ENCODE measurements at places on chromosomes 7 and 10.

DNA sequence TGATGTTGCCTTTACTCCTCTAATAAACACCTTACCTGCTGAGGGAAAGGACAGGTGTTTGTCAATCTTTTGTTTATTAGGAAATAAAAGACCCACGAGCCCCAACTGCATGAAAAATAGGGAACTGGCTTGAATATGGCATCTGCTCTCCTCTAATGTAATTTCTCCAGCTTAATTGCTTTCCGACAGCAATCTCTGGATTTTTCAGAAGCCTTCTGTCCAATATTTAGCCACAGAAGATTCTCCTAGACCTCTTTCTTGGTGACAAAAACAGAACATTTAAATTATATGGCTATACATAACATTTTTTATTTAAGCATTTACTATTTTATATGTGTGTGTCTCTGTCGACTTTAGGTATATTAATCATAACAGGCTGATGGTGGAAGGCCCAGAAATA, 317.4 kb upstream of the ADARB2 start:
- no peak for DNase-seq

- DNase-seq: peak; percentile 81
Measured at GRCh38 chr7:140696024-140696679, 356 bp upstream of the NDUFB2 start.

DNA sequence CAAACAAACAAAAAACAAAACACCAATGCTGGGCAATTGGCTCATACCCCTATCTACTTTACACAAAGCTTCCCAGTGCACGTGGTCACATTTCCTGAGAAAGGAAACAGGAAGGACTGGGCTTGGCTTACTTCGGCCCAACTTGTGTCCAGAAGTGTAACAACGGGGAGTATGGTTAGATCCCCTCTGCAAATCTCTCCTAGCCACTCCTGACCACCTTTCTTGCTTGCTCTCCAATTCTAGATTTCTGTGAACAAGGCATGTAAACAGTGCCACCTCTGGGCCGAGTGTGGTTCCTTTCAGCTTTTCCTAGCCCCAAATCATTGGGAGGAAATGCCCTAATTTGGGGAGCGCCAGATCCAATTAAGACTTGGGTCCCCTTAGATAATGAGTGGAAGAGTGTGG, 21.0 kb upstream of the FRAT2 start:
- no peak for DNase-seq

GRCh38 chr10:24168258-24169170, 40.4 kb upstream of the KIAA1217 start:
- DNase-seq: no peak

GRCh38 chr7:30908681-30909080, 3.0 kb upstream of the AQP1 start:
- DNase-seq: no peak

GRCh38 chr7:110521357-110521911, 569.5 kb upstream of the LRRN3 start:
- DNase-seq: no peak

- DNase-seq: no peak
Measured at GRCh38 chr7:50832744-50833143, 50.0 kb upstream of the GRB10 start.

DNA sequence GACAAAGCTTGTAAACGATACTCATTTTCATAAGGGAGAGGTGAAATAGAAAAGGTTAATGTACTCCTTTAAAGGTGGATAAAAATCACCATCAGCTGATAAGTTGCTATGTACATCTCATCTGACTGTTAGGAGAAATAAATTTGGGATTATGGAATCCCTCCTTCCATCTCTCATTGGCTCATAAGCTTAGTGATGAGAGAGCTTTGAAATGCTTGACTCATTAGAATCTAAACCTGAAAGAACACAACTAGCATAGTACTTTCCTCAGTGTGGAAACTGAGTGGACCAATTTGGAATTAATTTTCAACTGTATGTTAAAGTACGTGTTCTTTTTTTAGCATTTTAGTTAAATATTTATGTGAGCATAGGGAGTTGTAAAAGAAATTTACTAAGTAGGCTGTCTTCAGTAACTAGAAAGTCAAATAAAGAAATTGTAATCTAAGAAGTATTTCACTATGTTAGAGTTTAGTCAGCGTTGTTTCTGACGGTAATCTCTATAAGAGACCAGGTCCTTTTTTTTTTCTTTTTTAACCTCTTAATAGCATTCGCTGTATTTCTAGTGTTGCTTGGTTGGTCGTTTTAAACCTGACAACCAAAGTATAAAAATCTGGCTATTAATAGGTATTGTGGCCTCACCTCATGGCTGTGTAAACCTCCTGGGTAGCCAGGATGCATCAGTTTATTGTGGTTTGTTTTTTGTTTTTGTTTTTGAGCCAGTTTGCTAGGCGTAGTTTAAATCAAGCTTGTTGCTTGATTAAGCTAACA, 34.4 kb downstream of the FHIP2A start:
- no peak for DNase-seq

DNA sequence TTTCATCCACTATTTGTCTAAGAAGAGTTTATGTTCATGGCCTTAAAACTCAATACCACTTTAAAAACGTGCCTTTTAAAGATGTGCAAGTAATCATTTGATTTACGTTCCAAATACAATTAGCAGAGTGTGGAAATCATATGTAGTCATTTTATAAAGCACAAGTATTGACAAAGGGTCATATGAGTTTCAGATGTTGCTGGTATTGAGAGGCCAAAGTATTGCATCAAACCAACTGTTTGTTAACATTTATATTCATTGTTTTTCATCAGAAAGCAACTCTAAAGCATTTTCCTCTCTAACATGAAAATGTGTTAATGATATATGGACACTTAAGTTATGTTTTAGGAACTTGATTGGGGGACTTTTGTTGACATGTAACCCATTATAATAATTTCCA, 11.5 kb upstream of the TSGA13 start:
- DNase-seq: no peak

GRCh38 chr10:8047452-8048280, 6.8 kb upstream of the GATA3 start:
- DNase-seq: no peak

GRCh38 chr10:33155720-33156638, 178.5 kb downstream of the NRP1 start:
- DNase-seq: no peak

DNA sequence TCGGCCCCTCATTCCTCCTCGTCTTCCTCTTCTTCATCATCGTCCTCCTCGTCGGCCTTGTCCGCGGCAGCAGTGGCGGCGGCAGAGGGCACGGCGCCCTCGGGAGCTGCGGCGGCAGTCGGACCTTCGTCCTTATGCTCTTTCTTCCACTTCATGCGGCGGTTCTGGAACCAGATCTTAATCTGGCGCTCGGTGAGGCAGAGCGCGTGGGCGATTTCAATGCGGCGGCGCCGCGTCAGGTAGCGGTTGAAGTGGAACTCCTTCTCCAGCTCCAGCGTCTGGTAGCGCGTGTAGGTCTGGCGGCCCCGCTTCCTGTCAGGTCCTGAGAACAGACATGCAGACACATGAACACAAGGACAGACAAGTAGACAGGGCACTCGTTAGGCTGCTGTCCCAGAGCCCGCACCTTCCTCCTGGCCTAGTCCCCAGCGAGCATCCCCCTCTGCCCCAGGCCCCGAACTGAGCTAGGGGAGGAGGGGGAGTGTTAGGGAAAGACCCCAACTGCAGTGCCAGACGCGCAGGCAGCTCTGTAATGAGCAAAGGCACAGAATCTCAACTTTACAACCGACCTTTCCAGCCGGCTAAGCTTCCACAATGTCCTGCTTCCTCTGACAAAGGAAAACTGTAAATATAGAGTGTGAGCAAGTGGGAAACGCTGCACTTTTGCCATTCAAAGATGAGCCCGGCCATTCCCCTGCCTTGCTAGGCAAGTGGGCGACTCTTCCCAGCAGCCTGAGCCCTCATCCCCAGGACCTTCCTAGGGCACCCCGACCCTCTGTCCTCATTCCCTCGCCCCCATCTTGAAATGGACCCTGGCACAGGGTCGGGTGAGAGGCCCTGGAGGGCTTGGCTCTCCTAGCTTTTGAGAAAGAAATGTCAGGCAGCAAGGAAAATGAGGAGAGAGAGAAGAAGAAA, 1.3 kb downstream of the HOXA7 start:
- DNase-seq: no peak

GRCh38 chr10:103649654-103650423, 156.3 kb downstream of the NEURL1 start:
- DNase-seq: peak; percentile 86

GRCh38 chr10:43710772-43711471, 62.2 kb upstream of the ZNF32 start:
- DNase-seq: no peak

- no peak for DNase-seq
Measured at GRCh38 chr7:88328787-88329186, 22.1 kb upstream of the STEAP4 start.

DNA sequence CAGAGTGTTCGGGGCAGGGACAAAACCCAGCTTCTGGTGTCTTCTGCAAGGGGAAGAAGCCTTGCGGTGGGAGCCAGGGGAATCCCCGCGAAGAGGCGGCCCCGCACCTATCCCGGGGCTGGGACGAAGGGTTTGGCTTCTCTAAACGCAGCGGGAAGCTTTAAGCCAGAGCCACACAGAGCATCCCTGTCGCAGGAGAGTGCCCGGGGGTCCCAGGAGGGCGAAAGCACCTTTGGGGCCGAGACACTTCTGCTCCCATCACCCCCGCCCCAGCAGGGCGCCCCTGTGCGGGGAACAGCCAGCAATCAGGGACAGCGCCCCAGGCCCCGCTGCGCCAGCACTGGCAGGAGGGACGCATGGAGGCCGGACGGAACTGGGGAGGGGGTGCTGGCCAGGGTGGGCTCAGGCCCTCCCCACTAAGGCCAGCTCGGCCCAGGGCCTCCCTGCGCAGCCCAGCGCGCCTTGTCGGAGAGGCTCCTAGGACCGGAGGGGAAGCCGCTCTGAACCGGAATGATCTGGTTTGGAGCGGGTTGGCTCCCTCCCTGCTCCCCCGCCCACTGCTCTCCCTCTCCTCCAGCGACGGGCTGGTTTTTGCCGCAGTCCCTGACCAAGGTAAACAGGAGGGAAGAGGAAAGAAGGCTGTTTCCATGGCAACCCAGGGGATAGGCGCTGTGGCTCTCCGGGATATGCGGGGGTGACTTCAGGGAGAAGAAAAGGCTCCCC, 63.9 kb downstream of the TMEM209 start:
- peak; percentile 29 for DNase-seq
